ENCODE measurements at places on chromosomes 6 and 20.

DNA sequence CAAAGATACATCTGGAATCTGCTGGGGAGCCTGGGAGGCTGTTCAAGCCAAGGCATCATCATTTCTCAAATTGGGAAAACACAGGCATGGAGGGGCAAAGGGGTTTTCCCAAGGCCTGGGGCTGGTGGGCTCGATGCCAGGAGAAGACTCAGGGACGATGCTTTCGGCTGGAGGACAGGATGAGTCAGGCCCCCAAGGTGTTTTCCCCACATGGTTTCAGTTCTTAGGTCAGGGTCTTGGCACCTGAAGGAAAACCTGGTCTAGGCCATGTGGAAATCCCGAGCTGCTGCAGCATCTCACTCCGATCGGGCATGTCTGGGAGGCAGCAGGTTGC lies 348.1 kb downstream of the CDC5L start:
- no peak for DNase-seq

- DNase-seq: no peak
Observed at GRCh38 chr6:134314006-134314821, 3.7 kb downstream of the SGK1 start.

GRCh38 chr6:39599973-39600372 lies 125.2 kb downstream of the KIF6 start:
- DNase-seq: no peak

- DNase-seq: no peak
Observed at GRCh38 chr20:44431502-44432234, 44.0 kb upstream of the TTPAL start.

DNA sequence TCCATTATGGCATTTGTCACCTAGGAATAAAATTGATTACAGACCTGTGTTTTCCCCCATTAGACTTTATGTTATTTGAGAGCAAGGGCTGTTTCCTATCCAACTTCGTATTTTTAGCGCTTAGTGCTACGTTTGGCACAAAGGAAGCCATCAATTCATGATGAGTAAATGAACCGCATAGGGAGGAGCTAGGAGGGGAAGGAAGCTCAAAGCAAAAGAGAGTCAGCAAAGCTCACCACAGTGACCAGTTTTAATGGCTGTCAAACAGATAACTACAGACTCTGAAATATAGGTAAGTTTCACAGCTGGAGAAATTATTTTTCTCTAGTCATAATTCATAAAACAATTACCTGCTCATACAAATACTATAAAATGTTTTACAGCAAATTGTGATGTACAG lies 6.9 kb upstream of the SAMD3 start:
- no peak for DNase-seq

GRCh38 chr6:6348256-6348655 lies 27.8 kb upstream of the F13A1 start:
- DNase-seq: no peak

- DNase-seq: no peak
Observed at GRCh38 chr6:79441192-79441591, 96.0 kb downstream of the LCA5 start.

DNA sequence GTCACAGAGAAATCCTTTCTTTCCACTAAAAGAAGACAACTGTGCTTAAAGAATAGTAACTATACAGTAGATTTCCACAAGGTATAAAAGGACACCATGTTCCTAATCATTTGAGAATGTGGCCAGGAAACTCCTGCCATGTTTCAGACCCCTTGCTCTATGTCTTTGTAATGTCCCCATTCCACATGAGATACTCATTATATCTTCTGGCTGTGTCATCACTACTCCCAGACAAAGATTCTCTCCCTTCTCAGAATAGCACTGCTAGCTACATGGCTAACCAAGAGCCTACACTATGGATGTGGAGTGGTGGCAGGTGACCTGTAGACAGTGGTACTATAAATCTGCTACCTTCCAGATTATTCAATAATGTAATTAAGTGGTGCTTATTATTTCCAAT lies 218.1 kb upstream of the MCHR2 start:
- DNase-seq: no peak

All from activated CD4-positive, CD25-positive, alpha-beta regulatory T cell (primary cell).